Hepatic stellate cell (primary cell): ENCODE measurements at places on chromosomes 13 and 19.
A peak's percentile ranks its signal among the peaks of the same experiment; 100 is the strongest.

DNA sequence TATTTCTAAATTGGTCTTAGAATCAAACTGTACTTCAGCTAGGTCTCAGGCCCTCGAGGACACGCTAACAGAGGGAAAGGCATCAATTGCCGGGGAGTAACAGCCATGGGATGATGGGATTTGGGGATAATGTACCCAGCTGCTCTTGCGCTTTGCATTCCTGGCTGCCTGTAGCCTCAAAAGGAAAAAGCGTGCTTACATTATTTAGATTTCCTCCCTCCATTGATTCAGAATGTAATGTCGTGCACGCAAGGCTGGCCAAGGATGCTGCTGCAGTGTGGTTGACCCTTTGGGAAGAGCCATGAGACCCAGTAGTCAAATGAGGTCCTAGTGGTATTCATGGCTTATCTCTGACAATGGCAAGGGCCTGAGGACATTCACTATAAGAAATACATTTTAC, 95.1 kb downstream of the SLC7A1 start:
- no peak for DNase-seq

- no peak for DNase-seq
Measured at GRCh38 chr13:99647596-99647985, 146.3 kb downstream of the TM9SF2 start.

GRCh38 chr13:21812192-21812626, 141.3 kb downstream of the FGF9 start:
- no peak for DNase-seq

DNA sequence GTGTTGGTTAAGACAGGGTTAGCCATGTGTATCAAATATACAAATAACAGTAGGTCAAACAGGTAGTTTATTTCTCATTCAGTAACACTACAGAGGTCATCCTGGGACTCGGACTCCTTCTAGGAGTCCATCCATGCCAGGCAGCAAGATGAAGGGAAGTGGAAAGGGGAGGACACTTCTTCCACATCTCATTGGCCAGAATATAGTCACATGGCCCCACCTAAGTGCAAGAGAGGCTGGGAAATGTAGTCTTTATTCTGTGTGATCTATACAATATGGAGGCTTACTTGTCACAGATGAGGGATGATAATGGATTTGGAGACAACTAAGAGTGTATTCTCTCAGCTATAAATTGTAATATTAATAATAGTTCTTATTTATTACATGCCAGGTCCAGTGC, 31.1 kb downstream of the RDH8 start:
- no peak for DNase-seq

- no peak for DNase-seq
Measured at GRCh38 chr19:15431396-15432017, 12.7 kb upstream of the AKAP8L start.

GRCh38 chr13:33817513-33817900, 442 bp upstream of the RFC3 start:
- DNase-seq: no peak

- peak; percentile 32 for DNase-seq
Measured at GRCh38 chr19:12034620-12035019, 859 bp downstream of the ZNF433 start.

DNA sequence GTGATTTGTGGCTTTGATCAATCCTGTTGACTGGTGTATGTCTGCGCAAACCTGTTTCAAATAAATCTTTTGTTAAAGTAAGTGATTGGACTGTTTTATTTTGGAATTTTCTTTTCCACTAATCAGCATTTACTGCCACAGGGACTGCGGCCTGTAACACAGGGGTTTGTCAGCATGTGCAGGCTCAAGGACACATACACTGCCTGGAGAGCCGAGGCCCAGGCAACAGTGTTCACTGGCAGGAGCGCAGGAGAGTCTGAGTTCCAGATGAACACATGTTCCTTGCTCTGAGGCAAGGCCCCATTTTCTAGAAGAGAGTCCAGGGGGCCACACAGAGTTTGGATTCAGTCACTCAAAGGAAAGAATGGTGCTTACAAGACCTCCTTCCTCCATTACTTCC, 26.0 kb downstream of the SHISA2 start:
- no peak for DNase-seq

GRCh38 chr13:21383090-21383489, 76.0 kb downstream of the ZDHHC20 start:
- no peak for DNase-seq

- DNase-seq: no peak
Measured at GRCh38 chr19:11453468-11454341, 18.3 kb downstream of the PRKCSH start.

GRCh38 chr19:19817357-19817756, 4.2 kb downstream of the ZNF506 start:
- DNase-seq: no peak

DNA sequence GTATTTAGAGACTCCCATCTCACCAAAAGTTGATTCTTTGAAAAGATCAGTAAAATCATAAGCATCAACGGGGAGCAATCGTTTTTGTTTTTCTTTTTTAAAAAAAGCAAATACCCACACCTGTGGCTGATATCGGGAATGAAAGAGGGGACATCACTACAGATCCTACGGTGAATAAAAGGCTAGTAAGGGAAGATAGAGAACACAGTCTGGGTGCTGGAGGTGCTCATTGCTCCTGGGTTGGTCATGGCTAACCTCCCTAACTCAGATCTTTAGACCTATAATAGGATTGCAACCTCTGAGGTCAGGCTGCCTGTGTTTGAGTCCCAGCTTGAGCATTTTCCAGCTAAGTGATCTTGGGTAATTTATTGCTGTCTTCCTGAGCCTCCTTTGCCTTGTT, 1.1 kb downstream of the EHD2 start:
- no peak for DNase-seq

GRCh38 chr19:45638930-45639729, at the start of gene EML2:
Gene EML2, minus strand, starts transcription at chr19:45639397. Its CDS starts 21 bp downstream, at chr19:45639376.
- peak; percentile 69 for DNase-seq

DNA sequence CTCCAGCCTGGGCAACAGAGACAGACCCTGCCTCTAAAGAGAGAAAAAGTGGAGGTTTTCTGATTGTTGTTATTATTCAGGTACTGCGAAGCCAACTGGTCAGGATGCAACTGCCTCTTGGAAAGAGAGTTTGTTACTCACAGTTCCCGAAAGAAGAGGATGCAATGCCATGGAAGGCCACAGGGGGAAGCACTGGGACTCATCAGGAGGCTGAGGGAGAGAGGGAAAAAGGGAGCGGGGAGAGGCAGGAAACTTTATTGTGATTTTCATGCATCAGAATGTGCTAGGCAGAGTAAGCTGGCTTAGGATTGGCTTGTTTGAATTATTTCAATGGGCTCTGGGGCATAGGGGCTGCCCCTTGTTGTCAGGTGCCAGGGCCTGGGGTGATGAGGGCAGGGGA, 27.6 kb downstream of the MYO9B start:
- DNase-seq: no peak

DNA sequence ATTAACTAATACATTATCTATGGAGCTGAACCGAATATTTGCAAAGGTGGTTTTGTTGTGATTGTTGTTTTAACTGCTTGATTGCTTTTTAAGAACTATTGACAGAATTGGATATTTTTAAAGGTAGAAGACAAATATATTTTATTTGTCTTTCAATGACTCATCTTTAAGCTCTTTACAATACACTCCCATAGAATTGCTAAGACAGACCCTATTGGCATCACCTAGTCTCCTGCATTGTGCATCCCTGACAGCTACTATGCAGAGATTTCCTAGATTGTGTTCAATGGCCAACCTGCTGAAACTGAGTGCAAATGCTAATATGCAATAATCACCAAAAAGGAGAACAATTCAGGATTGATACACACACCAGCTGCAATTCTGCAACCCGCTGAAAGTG, 19.7 kb upstream of the SCEL start:
- no peak for DNase-seq

GRCh38 chr19:11106477-11106876, 17.2 kb downstream of the LDLR start:
- DNase-seq: no peak

DNA sequence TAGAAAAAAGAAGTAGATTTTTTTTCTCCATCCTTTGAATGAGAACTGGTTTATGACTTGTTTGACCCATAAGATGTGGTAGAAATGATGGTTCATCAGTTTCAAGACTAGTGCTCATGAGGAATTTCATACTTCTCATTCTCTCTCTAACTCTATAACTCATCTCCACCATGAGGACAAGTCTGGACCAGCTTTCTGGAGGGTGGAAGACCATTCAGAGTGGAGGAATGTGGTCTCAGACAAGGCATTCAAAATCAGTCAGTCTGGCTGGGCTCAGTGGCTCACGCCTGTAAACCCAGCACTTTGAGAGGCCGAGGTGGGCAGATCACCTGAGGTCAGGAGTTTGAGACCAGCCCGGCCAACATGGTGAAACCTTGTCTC, 3.5 kb upstream of the EID2 start:
- DNase-seq: no peak
